ENCODE measurements at places on chromosomes 13 and 19.

- no peak for DNase-seq
Observed at GRCh38 chr19:39420769-39421168, 8.3 kb downstream of the PLEKHG2 start.

- DNase-seq = no peak
Observed at GRCh38 chr13:113112893-113113845, 7.6 kb downstream of the F7 start.

DNA sequence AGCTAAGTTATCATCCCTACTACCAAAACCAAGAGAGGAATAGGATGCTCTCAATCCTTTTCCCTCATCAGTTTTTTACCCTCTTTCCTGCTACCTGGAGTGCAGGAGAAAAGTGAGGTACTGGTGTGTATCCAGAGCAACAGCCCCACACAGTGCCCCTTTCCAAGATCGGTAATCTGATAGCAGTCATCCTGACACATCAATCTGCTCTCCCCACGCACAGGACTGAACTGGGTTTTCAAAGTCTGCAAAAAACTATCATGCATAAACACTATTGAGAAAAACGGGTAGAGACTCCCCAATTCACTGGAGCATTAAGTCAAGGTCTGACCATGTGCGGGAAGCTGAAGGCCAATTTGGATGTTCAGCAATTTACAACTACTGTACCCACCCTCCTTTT lies 284.8 kb downstream of the RBM26 start:
- DNase-seq = no peak

GRCh38 chr19:42069619-42070351 lies at the start of gene GRIK5:
TSS of gene GRIK5 (minus strand) at chr19:42070206. CDS start at chr19:42065770, 4,436 bp downstream.
- no peak for DNase-seq

- DNase-seq = no peak
Observed at GRCh38 chr13:24459234-24459633, 53.3 kb downstream of the PARP4 start.

GRCh38 chr13:29763436-29764180 lies 86.8 kb downstream of the UBL3 start:
- DNase-seq = no peak

GRCh38 chr13:59641261-59641660 lies 522.5 kb downstream of the DIAPH3 start:
- no peak for DNase-seq

DNA sequence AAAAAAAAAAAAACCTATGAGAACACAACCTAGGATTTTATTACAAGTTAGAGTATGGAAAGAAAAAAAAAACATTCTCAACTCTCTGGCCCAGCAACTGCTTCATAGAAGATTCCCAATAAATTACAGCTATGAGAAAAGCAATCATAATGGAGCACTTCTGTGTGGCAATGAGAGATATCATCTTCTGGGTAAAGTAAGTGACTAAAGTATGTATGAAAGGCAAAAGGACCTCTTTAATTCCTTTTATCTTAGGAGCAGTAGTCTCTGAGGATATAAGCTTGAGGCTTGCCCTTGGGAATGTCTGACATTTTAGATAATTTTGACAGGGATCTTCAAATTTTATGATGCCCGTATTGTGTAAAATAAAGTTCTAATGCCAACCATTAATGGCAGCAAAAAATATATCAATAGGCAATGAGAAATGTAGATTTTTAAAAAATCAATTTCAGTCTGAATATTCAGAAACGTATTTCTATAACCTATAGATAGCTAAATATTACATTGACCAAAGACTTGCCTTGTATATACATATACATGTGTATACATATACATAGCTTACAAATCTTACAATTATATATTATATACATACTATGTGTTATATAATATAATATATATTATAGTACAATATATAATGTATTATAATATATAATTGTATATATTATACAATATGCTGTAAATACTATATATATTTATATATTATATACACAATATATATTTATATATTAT lies 823.9 kb upstream of the SLITRK1 start:
- no peak for DNase-seq

DNA sequence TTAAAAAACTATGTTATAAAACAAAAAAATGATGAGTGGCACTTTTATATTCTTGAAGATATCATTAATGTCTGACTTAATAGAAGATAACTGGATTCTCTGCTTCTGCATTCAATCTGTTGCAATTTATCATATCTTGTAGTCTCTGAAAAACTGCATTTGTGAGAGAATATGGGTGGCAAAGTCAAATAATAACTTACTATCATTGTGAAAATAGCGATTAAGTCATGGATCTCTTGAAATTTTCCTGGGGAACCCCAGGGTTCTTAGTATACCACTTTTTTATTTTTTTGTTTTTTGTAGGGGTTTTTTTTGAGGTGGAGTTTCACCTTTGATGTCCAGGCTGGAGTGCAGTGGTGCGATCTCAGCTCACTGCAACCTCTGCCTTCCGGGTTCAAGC lies 127.1 kb downstream of the STOML3 start:
- DNase-seq = no peak

DNA sequence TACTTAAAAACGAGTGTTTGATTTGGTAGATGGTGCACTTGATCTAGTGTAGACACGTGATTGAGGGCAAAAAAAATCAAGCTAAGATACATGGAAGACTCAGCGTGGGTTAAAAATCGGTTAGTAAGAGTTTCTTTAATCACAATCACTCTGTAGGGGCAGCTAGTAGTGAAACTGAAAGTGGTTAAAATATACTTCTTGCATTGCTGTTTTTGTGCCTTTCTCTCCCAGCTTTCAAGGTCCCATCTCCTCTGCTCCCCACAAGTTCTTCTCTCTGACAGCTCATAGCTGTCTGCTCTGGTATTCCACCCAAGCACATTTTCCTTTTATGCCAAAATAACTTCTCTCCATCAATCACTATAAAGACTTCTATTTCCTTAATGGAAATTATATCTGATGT lies 1089.7 kb downstream of the EFNB2 start:
- DNase-seq = no peak

GRCh38 chr19:38266981-38267597 lies 2.7 kb downstream of the SPINT2 start:
- no peak for DNase-seq

- DNase-seq = no peak
Observed at GRCh38 chr13:93547886-93548285, 321.3 kb downstream of the GPC6 start.

Data from stimulated activated CD4-positive, alpha-beta T cell treated with anti-CD3 and anti-CD28 coated beads, Interleukin-12 subunit alpha, Interleukin-12 subunit beta, amount 100 ng/mL, for 24 hours (primary cell).